ENCODE measurements at places on chromosomes 1 and 21.

DNA sequence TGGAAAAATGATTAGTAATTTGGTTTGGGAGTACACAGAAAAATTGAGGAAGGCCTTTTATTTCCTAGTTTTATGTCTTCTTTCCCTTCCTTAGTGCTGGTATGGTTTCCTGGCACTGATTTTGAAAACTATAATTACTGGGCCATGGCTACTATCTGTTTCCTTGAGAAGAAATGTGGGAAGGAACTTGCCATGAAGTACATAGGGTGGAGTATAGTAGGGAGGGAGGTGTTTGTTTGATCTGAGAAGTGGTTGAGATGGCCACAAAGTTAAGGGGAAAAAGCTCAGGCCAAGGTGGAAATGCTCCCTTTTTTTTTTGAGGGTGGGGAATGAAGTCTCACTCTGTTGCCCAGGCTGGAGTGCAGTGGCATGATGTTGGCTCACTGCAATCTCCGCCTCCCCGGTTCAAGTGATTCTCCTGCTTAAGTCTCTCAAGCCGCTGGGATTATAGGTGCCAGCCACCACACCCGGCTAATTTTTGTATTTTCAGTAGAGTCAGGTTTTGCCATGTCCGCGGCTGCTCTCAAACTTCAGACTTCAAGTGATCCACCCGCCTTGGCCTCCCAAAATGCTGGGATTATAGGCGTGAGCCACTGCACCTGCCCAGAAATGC lies 11.3 kb downstream of the HJV start:
- no peak for DNase-seq

GRCh38 chr21:37592496-37592895 lies 225.9 kb downstream of the DYRK1A start:
- DNase-seq: no peak

- DNase-seq: no peak
Observed at GRCh38 chr1:19000065-19000464, 43.6 kb upstream of the IFFO2 start.

DNA sequence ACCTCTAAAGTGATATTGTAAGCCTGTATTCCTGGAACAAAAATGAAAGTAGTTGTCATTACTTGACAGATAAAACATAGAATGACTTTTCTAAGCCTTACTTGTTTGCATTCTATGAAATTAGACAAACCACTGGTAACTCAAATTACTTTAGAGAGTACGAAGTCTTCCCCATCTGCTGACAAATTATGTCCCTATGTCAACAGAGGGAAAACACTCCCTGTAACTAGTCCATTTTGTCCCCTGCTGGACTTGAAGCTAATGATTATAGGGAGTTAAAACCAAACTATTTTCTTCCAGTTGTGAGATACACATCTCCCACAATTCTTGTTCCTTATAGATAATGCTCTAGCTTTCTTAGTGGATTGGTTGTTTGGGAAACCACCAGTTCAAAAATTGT lies 39.6 kb downstream of the GREM2 start:
- DNase-seq: no peak

- DNase-seq: peak; percentile 11
Observed at GRCh38 chr1:11273595-11274234, 717 bp downstream of the UBIAD1 start.

GRCh38 chr1:56404561-56405030 lies 174.8 kb downstream of the PLPP3 start:
- DNase-seq: no peak

GRCh38 chr1:54795841-54796468 lies 5.2 kb downstream of the TTC22 start:
- DNase-seq: no peak

- no peak for DNase-seq
Observed at GRCh38 chr1:172537827-172538391, 5.0 kb downstream of the SUCO start.

- no peak for DNase-seq
Observed at GRCh38 chr1:115060501-115060900, 28.8 kb downstream of the TSPAN2 start.

DNA sequence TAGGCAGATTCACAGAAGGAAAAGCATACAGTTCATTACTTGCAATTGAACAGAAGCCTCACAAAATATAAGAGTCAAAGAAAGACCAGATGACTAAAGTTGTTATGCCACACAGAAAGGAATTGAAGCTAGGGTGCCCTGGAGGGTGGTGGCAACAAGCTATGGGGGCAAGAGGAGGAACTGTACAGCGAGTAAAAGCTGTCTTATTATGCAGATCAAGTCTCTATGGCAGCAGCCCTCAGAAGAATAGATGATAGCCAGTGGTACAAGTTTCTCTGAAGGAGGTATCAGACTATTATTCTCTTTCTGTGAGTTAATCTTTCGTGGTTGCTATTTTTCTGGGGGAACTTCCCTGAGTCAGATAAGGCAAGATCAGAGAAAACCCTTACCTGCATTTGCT lies 72.2 kb downstream of the C21orf91 start:
- DNase-seq: no peak

DNA sequence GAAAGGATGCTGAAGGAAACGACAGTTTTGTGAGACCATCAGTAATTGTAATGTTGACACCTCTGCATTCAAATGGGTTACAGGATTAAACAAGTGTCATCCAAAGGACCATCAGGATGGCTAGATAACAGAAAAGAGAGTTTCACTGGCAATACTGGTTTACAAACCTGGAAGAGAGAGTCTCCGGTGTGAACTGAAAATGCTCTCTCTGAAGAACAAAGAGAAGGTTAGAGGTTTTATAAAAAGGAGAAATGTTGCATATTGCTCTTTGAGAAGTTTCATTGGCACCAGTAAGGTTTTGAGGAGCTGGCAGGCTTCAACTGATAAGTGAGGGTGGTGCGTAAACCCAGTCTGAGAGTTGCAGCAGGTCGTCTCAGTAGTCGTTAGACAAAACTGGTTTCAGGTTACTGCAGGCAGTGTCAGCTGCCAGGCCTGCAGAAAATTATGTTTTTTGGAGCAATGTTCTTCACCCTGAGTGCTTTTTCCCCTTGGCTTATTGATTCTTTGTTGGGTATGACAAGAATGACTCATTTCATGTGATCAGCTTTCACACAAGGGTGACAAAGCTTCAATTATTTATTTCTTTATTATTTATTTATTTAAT lies 42.2 kb downstream of the KCNK1 start:
- DNase-seq: no peak

Measured in HL-60 (cell line).